ENCODE measurements at places on chromosomes 6 and 20.

DNA sequence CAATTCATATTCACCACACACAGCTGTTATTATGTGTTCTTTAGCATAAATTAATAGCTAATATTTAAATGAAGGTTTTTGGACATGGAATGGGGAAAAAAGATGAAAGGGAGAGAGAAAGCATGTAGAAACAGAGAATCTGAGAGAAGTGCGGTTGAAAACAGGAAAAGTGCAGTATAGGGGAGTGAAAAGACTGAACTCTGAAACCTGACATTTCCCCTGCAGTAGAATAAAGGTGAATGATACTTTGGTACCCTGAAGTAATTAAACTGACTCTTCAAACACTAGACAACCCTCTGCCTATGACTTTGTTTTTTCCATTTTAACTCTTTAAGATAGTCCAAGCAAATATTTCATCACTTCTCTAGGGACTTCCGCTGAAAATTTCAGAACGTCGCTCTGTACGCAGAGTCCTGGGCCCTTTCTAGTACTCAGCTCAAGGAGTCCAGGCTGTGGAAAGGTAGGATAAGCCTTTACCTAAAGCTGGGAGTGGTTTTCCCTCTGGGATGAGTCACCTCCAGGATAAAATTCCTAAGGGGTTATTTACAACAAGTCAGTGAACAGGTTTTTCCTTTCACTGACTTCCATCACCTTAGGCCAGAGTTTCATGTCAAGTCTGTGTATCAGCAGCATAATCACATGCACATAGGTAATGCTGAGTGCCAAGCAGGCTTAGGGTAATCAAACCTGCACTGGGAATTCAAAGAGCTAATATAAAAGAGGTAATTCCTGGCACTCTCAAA lies 614.5 kb downstream of the PKHD1 start:
- no peak for DNase-seq

DNA sequence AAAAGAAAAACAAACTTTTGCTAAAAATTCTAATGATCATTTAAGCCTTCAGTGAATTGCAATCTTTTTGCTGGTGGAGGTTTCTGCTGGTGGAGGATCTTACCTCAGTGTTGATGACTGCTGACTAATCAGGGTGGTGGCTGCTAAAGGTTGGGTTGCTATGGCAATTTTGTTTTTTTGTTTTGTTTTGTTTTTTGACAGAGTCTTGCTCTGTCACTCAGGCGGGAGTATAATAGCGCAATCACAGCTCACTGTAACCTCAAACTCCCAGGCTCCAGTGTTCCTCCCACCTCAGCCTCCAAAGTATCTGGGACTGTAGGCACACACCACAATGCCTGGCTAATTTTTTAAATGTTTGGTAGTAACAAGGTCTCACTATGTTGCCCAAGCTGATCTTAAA lies 94.7 kb downstream of the ANKRD6 start:
- DNase-seq, result no peak

GRCh38 chr20:46399401-46399800 lies 7.0 kb downstream of the ELMO2 start:
- no peak for DNase-seq

- no peak for DNase-seq
These were observed 11.3 kb downstream of the DIDO1 start for GRCh38 chr20:62914970-62915457.

- DNase-seq, result no peak
These were observed 127.4 kb downstream of the MYLK4 start for GRCh38 chr6:2623295-2623694.

DNA sequence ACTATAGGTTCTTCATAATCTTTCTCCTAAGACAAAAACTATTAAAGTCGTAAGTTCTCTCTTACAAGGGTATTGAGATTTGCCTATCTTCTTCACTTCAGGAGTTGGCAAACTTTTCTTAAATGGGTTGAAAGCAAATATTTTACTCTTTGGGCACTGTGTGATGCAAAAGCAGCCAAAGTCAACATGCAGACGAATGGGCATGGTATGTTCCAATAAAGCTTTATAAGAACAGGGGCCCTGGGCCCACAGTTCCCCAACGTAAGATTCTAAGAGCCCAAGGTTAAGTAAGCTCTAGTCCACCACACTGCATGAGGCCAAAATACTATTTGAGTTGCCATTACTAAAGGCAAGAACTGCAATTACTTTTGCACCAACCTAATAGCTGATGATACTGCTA lies 11.5 kb downstream of the CD164 start:
- no peak for DNase-seq

GRCh38 chr20:5395932-5396727 lies 79.4 kb upstream of the PROKR2 start:
- DNase-seq, result no peak

DNA sequence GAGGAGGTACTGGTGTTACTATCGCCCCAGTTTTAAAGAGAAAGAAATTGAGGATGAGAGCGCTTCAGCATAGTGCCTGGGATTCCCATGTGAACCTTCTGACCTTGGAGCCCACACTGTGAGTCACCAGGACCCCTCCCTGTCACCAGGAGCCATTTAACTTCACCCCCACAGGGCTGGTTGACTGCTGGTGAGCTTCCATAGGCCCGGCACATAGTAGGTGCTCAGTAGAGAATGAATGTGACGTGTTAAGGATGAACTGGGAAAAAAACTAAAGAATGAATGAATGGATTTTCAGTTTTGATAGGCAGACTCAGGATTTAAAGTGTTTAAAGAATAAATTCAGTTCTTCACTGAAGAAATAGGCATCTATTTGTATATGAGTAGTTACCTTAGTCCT lies 53.3 kb upstream of the KIF25 start:
- no peak for DNase-seq

- peak; percentile 65 for DNase-seq
These were observed 44.1 kb upstream of the MOXD1 start for GRCh38 chr6:132445201-132445951.

- DNase-seq, result no peak
These were observed 746.9 kb downstream of the TBC1D32 start for GRCh38 chr6:120587381-120587780.

DNA sequence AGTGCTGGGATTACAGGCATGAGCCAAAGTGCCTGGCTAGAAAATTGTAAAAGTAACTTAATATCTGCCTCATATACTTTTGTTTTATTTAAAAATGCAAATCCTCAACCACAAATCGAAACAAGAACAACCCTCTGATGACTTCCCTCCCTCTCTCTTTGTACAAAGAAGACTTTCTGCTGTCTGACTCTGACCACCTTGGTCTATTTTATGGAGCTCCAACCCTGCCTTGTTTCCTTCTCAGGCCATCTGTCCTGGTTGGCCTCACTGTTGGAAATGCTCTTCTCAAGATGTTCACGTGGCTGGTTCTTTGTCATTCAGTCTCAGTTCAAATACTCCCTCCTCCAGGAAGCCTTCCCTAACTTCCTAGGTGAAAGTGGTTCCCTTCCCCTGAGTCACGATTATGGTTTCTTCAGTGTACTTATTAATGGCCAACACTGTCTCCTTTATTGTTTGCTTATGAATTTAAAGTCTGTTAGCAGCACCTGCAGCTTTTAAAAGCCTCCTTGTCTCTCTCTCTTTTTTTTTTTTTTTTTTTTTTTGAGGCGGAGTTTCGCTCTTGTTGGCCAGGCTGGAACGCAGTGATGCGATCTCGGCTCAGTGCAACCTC lies 151.5 kb upstream of the SALL4 start:
- no peak for DNase-seq

- no peak for DNase-seq
These were observed 55.5 kb upstream of the PLCB1 start for GRCh38 chr20:8076306-8077136.

- no peak for DNase-seq
These were observed 800 bp downstream of the ABCC10 start for GRCh38 chr6:43428112-43428570.

- no peak for DNase-seq
These were observed 135.0 kb upstream of the SLC35B3 start for GRCh38 chr6:8570256-8570920.

DNA sequence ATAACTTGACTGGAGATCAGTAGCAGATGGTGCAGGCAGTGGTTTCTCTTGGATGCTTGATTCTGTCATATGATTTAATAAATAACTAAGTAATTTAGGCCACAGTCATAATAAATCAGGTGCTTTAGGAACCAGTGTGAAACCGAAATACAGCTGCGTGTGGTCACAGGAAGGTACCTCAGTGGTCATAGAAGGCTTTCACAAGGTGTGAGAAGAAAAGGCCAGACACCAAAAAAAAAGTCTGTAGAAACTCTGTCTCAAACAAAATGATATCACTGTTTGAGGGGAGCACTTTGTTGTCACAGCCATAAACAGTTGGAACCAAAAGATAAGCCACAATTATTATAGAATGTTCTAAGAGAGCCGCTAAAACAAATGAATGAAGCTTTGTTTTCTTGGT lies 56.5 kb downstream of the ARMC2 start:
- DNase-seq, result no peak

- no peak for DNase-seq
These were observed 7.3 kb upstream of the YTHDF1 start for GRCh38 chr20:63223121-63223825.

GRCh38 chr20:5353624-5354496 lies 37.1 kb upstream of the PROKR2 start:
- peak; percentile 47 for DNase-seq

GRCh38 chr6:16947375-16948015 lies 154.4 kb upstream of the STMND1 start:
- DNase-seq, result peak; percentile 77

DNA sequence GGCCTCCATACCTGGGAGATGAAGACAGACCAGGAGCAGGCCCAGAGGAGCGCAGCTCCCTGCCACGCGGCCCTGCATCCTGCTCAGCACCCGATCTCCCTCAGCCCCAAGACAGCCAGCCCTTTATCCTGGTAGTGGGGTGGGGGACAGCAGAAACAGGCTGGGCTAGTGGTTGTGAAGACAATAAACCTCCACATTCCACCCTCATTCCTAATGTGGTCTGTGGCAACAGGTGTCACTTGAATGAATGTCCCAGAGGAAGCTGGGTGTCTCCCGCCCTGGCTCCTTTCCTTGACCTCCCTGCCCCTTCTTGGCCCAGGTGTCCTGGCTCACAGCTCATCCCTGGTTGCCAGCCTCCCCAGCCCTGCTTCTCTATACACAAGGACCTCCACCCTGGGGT lies at the start of gene C6orf15:
Gene C6orf15, minus strand, starts transcription at position 98 of the 400 bp plus-strand sequence. Its CDS starts 20 bp downstream, at position 78.
- no peak for DNase-seq

DNA sequence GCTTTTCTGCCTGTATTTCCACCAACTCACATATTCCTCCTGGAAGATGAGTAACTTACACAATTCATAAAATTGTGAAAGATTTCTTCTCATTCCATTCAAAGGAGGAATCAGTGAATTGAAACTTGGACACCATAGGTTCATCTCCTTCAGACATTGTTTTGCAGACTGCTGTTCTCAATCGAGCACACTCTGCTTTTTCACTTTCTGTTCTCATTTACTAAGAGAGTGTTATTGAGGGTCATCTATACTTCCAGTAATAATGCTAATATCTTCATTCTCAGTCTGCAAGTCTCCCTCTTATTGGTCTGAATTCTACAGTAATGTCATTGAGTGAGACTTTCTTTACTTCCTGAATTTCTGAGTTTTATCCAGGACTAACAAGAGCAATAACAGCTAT lies 67.5 kb upstream of the FUT9 start:
- no peak for DNase-seq

GRCh38 chr20:1877609-1878200 lies 17.5 kb upstream of the SIRPA start:
- DNase-seq, result no peak

DNA sequence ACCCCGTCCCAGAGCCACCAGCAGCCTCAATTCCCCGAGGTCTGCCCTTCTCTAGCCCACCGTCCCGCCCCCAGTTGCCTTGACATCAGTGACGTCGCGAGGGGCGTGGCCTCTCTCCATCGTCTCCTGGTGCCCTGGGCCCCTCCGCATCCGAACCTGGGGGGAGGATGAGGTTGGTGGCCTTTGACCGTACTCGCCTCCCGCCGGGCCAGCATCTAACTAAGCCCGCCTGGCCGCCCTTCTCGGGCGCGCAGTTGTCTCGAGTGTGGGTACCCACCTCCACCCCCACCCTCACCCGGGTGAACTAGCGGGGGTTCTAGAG lies 5.5 kb upstream of the ARMC12 start:
- no peak for DNase-seq

- peak; percentile 65 for DNase-seq
These were observed 130.1 kb upstream of the DOK5 start for GRCh38 chr20:54345301-54345724.

- no peak for DNase-seq
These were observed 868 bp downstream of the SRSF3 start for GRCh38 chr6:36594816-36595643.

GRCh38 chr20:61964675-61965605 lies 100.7 kb downstream of the TAF4 start:
- DNase-seq, result no peak

GRCh38 chr6:1110941-1111349 lies 201.0 kb upstream of the FOXQ1 start:
- no peak for DNase-seq

GRCh38 chr6:35810971-35811698 lies 6.0 kb downstream of the LHFPL5 start:
- DNase-seq, result peak; percentile 65

DNA sequence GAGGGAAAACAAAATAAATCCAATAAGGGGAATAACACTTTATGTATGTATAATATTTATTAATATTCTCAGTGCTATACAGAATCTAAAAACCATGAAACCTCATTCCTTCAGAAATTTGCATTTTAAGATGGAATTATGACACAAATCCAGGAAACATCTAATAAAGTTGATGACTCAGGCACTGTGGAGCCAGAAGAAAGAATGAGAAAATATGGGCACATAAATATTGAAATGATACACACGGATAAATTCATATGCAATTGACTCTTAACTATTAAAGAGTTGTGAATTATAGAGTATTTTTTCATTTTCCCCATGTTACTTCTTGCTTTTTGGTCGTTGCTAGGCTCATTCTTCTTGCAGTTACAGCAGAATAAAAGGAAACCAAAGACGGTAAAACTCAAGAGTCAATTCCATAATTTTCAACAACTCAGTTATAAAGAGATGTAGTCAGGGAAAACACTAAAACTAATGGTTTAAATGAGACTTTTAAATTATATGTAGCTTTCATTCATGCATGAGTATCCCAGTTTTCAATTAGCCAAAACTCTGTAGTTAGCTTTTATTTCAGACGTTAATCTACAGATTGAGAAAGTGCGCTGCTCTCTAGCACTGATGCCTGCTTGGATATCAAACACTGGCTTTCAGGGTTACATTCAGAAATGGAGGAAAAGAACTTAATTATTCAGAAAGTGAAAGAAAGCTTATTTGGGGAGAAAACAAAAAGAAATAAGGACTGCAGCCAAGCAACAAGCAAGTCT lies 95.4 kb downstream of the ADGRB3 start:
- no peak for DNase-seq

GRCh38 chr6:98142839-98143238 lies 691.5 kb upstream of the POU3F2 start:
- no peak for DNase-seq

GRCh38 chr6:28586962-28587745 lies 61.5 kb downstream of the GPX5 start:
- DNase-seq, result no peak
